ENCODE measurements at places on chromosomes 13 and 19.
A peak's percentile ranks its signal among the peaks of the same experiment; 100 is the strongest.

DNA sequence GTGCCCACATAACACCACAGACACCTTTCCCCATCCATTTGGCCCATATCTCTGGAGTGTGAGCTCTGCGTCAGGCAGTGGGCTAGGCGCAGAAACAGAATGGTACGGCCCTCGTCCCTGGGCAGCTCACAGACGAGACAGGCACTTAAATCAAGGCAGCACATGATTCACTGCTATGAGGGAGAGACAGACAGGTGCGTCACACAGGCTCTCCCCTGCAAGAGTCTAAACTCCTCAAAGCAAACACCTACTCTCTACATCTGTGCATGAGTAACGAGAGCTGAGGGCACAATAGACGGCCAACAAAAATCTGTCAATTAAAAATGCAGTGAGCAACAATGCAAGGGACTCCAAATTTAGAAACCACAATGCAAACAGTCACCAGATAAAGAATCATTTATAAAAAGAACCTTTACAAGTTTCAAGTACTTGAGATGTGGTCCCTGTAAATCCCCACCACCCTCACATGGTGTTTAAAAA, 348.9 kb downstream of the UQCRFS1 start:
- DNase-seq: no peak

DNA sequence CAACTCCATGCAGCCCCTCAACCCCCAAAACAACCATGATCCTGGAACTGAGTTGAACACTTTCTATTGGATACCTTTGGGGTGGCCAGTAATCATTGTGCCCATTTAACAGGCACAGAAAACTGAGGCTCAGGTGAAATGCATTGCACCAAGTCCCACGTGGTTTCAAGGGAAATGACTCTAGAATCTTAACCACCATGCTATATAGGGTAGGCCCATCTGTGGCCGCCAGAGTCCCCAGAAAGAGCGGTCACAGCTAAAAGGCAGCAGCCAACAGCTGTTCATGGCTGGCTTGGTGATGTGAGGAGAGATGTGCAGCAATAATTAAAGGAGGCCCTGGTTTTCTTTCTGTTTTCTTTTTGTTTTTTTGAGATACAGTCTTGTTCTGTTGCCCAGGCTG, 2.6 kb downstream of the CNN1 start:
- DNase-seq: peak; percentile 55

GRCh38 chr19:40907968-40908735, 26.1 kb upstream of the CYP2A7 start:
- DNase-seq: no peak

- DNase-seq: peak; percentile 36
Measured at GRCh38 chr19:6531163-6531955, 533 bp downstream of the TNFSF9 start.

DNA sequence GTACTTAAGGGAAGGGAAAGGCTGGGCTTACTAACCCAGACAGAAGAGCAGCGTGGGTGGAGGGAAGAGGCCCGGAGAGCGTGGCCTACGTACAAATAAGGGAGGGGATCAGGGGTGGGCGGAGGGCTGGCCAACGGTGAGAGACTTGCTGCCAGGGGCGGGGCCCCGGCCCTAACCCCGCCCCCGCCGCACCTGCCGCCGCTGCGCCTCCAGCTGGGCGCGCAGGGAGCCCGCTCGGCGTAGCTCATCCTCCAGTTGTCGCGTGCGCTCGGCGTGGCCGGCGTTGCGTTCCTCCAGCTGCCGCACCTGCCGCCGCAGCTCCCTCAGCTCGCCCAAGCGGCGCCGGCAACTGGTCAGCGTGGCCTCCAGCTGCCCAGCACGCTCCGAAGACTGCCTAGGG, 5.7 kb downstream of the HOOK2 start:
- DNase-seq: no peak

DNA sequence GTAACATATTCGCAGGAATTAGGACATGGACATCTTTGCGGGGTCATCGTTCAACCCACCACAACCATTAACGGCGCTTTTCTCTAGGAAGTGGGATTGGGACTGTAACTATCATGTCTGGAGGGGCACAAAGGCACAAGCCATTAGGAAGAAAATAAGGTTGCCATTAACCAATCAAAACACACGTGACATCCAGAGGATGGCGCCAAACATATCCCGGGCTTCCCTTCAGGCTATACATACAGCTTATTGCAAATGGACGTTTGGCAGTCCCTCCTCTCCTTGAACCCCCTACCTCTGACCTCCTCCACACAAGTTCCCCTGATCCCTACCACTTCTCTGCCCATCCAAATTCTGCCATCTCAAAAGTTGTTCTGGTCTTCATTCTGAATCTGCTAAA, 26.6 kb upstream of the GSX1 start:
- no peak for DNase-seq

DNA sequence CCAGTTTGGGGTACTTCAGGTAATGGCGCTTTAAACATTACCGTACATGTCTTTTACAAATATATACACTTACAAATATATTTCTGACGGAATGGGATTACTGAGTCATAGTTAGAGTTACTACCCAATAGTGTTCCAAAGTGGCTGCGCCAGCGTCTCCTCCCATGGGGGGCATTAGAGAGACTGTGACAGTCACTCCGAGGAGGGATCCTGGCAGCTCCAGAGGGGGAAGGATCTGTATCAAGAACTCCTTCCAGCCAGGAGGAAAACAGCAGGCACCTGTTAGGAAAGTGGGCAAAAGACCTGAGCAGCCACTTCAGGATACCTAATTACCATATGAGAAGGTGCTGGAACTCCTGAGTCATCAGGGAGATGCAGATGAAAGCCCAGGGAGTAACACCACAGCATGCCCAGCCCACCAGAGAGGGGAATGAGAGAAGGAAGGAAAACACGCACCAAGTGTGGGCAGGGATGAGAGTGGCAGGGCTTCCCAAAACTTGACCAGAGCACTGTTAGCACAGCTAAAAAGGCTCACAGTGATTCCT, 52.9 kb downstream of the SLC7A9 start:
- no peak for DNase-seq

- DNase-seq: no peak
Measured at GRCh38 chr13:99165753-99166587, 34.7 kb upstream of the UBAC2 start.

GRCh38 chr19:11279505-11280236, 16.3 kb upstream of the TSPAN16 start:
- DNase-seq: peak; percentile 70

DNA sequence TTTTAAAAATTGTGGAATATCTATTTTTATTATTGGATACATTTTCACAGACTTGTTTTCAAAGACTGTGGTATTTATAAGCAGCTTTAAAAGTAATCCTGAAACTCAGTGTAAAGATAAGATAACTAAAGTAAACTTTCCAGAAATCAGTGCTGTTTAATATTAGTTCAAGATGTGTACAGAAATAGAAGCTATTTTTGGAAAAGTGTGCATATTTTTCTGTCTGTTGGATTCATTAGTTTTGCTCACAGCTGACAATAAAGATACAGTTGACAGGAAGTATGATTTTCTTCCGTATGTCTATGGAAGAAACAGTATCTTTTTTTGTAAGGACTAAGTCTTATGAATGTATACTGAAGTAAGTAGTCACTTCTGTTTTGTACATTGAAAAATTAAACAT, 85.9 kb downstream of the GJA3 start:
- no peak for DNase-seq

DNA sequence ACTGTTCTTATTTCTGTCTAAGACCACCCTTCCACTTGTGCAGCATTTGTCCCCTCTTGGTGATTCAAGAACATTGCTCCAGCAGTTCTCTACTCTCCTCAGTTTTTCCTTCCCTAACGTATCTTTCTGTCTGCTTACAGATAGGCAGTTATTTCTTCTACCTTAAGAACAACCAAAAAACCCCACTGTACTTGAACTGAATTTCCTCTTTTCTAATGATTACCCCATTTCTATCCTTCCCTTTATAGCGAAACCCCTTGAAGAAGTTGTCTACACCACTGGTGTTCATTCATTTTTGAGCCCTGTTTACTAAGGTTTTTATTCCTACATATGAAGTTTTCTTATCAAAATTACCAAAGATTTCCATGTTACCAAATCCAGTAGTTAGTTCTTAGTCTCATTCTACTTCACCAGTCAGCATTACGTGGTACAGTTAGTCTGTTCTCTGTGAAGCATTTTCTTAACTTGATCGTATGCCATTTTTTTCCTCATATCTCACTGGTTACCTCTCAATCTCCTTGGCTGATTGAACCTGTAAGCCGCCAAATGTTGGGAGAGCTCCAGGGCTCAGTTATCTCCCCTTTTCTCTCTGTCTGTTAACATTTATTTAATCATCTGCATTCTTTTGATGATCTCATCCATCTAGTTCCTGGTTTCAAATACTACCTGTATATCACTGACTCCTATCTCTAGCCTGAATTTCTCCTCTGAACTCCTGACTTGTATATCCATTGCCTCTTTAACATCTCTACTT, 9.0 kb downstream of the LSM14A start:
- no peak for DNase-seq

- DNase-seq: no peak
Measured at GRCh38 chr19:1998712-1999708, 16.5 kb downstream of the BTBD2 start.

GRCh38 chr19:44346556-44346955, 9.9 kb downstream of the ZNF112 start:
- DNase-seq: no peak

DNA sequence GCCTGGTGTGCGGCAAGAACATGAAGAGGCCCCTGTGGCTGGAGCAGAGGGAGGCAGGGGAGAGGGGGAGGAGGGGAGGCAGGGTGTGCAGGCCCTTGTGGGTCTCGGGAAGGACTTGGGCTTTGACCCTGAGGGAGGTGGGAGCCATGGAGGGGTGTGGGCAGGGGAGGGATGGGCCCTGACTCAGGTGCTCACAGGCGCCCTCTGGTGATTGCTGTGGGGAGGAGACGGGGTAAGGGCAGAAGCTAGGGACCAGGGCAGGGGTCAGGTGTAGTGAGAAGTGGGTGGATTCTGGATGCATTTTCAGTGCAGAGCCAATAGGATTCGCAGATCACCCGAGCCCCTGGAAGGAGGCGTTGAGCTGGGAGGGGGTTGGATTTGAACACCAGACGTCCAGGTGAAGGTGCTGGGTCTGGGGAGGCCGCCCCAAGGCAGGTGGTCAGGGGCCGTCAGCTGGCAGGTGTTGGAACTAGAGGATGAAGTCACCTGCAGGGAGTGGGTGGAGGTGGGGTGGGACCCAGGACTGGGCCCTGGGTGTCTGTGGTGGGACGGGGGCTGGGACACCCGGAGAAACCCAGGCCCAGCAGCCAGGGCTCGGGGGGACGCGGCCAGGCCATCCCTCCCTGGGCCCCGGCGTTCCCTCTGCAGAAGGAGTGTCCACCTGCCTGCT, 185.4 kb downstream of the KDM4B start:
- peak; percentile 75 for DNase-seq

- no peak for DNase-seq
Measured at GRCh38 chr19:54364775-54365257, at the start of gene LAIR1. Gene LAIR1, minus strand, starts transcription at chr19:54364931. Its CDS starts 127 bp downstream, at chr19:54364804.

- DNase-seq: no peak
Measured at GRCh38 chr19:1214299-1214861, 8.8 kb downstream of the STK11 start.

DNA sequence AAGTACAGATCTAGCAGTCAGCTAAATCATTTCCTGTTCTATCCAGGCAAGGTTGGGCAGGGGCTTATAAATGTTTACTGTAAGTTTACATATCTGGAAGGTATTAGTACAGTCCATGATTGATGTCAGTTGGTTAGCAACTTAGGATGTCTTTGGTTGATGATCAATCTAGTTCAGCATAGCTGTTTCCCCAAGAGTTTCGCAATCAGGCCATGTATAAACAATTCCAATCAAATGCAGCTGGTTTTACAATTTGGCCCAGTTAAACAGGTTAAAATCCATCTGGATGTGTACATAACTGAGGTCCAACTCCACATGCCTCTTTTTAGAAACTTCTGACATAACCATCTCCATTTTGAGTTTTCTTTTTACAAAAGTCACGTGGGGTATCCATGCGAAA, 6.9 kb downstream of the ZNF221 start:
- no peak for DNase-seq

DNA sequence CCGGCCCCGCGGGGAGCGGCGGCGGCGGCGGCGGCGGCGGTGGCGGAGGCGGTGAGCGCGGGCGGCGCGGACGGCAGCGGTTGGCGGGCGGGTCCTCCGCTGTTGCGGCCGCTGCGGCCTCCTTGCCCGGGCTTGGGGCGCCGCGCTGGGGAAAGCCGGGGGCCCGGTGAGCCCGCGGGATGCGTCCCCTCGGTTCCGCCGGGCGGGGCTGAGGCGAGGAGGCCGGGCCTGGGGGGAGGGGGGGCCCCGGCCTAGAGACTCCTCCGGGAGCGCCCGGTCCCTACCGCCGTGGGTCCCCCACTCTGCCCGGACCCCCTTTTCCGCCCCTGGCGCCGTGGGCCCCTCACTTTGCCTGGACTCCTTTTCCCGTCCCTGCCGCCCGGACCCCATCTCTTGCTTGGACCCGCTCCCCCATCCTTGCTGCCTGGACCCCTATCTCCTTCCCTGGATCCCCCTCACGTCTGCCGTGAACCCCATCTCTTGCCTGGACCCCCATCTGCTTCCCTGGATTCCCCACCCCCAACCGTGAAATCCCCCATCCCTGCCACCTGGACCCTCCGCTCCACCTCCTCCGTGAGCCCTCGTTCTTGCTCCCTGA, 28.6 kb upstream of the NDUFS7 start:
- DNase-seq: no peak

GRCh38 chr13:23506071-23506806, 64.0 kb upstream of the TNFRSF19 start:
- no peak for DNase-seq

DNA sequence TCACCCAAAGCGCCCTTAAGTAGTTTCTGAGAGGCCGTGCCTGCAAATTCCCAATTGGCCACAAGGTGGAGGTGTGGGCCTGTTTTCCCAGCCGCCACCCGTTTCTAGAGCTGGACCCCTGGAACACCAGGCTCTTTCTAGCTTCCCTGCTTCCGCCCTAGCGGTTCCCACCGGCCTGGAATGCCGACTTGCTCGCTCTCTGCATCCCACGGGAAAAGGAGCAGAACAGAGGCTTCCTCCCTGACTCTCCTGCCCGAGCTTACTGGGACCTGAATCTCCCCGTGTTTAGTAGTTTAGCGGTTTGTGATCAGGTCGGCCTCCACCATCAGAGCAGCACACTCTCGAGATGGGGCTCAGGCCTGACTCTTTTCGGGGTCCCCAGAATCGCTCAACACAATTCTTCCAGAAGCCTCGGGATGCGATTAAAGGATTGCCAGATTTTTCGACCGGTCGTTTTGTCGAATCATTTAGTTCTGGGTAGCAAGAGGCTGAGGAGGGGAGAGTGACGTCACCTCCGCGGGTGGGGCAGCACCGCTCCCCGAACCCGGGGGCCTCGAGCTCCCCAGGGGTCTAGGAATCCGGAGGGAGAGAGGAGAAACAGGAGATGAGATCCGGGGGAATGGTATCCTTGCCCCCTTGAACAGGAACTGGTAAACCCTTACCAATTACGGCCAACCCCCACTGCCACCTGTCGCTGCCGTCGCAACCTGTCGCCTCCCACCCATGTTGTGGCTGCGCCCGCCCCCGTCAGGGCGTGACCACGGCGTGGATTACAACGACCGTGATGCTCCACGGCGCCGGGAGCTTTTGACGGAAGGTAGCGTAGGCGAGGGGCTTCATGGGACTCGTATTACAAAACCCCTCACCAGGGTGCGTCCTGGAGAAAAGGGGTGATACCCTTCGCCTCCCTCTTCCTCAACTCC, 8.0 kb downstream of the NAPSA start:
- peak; percentile 62 for DNase-seq

- no peak for DNase-seq
Measured at GRCh38 chr13:75469047-75469446, 12.9 kb downstream of the TBC1D4 start.

Data from GM13977 (cell line).